ENCODE measurements at places on chromosomes 7 and 10.

GRCh38 chr10:78843495-78843894 lies 225.3 kb upstream of the ZMIZ1 start:
- DNase-seq: no peak

GRCh38 chr7:36854652-36855051 lies 130.4 kb upstream of the AOAH start:
- DNase-seq: no peak

- no peak for DNase-seq
Measured at GRCh38 chr7:132575419-132575981, 770 bp downstream of the PLXNA4 start.

- DNase-seq: no peak
Measured at GRCh38 chr7:101235050-101235449, 2.6 kb downstream of the CLDN15 start.

- no peak for DNase-seq
Measured at GRCh38 chr7:32594965-32595490, 99.7 kb downstream of the AVL9 start.

DNA sequence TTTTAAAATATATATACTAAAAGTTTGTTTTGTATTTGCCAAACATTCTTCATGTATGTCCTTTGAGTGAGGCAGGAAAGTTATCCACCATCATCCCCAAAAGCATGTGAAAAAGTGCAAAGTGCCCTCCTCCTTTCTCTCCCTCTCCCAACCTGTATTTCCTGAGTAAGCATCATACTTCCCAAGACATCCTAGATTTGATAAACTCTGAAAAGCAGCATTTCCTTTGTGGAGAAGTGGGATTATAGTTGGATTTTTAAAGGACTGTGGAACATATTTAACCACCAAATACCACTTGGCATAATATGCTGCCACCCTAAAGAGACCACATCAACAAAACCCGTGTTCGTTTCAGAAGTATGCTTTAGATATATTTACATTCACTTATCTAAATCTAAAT lies 36.9 kb downstream of the NET1 start:
- DNase-seq: no peak

GRCh38 chr7:102191556-102192379 lies 94.9 kb upstream of the SH2B2 start:
- no peak for DNase-seq

DNA sequence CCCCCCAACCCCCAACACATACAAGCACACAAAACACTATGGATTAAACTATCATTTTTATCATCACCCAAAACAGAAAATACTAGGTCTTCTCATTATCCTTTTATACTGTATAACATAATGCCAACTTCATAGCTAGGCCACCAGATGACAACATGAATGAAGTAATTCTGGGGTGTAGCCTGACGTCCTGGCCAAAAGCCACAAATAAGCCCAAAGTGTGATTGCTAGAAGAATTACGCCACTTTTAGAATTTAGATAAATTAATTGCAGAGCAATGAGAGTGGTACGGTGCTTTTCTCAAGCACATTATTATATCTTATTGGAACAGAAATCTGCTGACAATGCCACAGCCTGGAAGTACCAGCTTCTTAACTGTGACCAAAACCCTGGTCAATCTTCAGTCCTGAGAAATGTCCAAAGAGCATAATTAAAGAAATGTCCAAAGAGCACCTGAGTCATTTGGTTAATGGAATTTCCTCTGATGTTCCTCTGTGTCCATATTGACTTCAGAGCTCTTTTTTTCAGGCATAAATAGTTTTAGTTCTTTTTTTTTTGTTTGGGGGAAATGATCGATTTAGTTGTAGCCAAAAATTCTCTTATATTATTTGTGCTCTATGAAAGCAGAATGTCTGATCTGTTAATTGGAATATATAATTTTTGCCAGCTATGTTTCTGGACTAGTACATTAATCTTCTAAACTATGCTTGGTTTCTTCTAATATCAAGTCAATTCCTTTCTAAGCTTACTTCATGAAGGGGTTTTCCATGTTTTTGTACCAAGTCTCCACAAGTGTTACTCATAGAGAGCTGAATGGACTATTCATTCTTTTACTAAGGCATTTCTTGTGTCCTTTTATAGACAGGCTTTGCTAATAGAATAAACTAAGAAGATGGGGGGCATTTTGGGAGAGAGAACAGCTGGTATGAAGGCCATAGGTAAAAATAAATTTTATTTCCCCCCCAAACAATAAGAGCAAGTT lies 233.4 kb upstream of the SLC26A5 start:
- DNase-seq: no peak

DNA sequence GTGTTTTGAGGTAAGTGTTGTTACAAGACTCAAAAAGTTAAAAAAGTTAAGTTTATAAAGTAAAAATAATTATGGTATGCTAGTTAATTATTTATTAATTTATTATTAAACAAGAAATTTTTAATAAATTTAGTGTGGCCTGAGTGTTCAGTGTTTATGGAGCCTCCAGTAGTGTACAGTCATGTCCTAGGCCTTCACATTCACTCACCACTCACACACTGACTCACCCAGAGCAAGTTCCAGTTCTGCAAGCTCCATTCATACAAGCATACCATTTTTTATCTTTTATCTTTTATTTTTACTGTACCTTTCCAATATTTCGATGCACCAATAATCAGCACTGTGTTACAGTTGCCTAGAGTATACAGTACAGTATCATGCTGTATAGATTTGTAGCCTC lies 381.2 kb upstream of the MGMT start:
- DNase-seq: no peak

- DNase-seq: no peak
Measured at GRCh38 chr10:116985611-116986010, 19.4 kb downstream of the SHTN1 start.

DNA sequence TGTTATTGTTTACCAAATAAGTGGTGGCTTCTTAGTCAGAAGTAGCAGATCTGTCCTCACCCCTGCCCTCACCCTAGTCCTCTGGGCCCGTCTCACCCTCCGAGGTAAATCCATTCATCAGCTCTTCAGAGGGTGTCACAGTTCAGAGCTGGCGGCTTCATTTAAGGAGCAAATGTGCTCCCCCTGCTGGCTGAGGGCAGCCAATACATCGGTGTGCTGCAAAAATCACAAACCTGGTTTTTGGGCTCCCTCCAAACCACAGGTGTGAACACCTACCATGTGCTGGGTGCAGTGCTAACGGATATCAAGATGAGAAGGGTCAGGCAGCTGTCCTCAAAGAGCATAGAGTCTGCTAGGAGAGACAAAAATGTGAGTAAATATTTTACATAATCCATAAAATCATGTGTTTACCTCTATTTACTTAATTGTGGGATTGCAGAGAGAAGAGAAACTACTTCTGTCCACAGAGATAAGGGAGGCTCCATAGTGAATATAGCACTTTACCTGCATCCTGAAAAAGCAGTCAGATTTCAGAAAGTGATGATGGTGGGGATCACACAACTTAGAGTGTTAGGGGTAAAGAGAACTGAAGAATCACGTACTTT lies 15.5 kb upstream of the CRTAC1 start:
- DNase-seq: peak; percentile 62

DNA sequence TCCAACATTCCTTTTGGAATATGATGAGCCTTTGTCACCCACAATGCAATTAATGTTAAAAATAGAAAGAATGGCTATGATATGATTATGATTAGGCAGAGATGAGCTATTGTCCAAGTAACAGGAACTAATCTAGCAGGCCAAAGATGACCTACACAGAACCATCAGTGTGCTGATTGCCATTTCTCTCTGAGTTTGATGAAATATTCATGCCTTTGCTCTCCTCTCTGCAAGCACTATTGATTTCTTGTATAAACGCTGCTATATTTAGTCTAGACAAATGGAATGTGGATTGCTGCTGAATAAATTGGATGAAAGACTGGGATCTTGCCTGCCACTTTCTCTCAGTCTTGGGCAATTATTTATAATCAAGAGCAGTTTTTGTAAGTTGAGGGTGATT lies 85.4 kb downstream of the HDAC9 start:
- DNase-seq: no peak

- DNase-seq: no peak
Measured at GRCh38 chr10:7767209-7767608, 20.6 kb downstream of the KIN start.

DNA sequence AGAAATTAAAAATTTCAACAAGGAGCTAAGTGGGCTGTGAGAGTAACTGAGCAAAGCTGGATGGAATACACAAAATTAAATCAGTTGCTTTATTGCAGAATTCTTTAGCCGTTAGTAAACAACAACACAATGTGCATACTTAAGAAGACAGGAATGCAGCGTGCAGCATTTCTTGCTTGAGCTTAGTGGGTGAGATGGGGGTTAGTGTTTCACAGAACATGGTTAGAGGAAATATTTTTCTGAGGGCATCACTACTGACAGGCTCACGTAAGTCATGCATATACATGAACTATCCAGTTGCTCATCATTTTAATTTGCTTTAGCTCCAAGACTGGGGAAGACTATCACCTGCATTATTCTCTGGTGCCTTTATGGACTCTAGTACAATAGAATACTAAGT lies 80.8 kb downstream of the CD36 start:
- no peak for DNase-seq

DNA sequence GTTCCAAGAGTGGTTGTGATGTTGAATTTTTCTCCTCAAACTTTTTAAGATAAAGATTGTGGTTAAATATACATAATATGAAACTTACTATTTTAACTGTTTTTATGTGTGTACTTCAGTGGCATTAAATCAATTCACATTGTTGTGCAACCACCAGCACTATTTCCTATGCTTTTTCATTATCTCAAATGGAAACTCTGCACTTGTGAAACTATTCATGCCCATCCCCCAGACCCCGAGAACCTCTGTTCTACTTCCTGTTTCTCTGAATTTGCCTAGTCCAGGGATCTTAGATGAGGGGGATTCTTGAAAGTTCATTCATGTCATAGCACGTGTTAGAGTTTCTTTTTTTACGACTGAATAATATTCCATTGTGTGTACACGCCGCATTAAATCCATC lies 67.0 kb downstream of the WDR37 start:
- DNase-seq: no peak

DNA sequence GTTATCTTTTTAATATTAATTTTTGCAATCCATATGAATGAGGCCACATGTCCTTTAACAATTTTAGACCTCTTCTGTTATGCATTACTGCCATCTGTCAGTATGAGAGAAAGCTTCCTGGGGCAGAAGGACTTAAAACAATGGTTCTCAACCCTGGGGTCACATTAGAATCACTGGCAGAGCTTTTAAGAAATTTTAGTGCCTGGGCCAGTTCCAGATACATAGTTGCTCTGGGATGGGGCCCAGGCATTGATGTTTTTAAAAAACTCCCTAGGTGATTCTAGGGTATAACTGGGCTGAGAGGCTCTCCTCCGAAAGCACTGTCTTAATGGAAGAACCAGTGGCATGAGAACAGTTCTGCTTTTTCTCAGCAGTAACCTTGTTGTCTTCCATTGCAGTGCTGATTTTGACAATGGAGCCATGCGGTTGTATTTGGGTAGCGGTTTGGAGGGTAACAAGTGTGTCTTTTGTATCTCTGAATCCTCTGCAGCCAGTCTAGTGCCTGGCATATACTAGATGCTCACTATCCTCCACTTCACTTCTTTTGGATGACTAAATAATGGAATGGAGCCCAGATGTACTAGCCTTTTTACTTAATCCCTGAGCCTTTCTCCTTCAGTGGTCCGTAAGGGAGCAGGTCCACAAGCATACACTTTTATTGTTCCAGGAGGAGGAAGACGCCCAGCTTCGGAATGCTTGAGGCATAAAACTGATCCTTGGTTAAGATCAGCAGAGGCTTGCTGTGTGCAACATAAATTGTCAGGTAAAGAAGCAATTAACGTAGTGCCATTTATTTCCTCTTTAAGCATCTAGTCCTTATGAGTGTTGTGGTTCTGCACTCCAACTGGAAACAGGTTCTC lies 227.1 kb downstream of the AUTS2 start:
- no peak for DNase-seq

- no peak for DNase-seq
Measured at GRCh38 chr7:43553999-43554398, 28.9 kb upstream of the STK17A start.

- peak; percentile 60 for DNase-seq
Measured at GRCh38 chr10:63157845-63158624, 24.9 kb downstream of the NRBF2 start.

DNA sequence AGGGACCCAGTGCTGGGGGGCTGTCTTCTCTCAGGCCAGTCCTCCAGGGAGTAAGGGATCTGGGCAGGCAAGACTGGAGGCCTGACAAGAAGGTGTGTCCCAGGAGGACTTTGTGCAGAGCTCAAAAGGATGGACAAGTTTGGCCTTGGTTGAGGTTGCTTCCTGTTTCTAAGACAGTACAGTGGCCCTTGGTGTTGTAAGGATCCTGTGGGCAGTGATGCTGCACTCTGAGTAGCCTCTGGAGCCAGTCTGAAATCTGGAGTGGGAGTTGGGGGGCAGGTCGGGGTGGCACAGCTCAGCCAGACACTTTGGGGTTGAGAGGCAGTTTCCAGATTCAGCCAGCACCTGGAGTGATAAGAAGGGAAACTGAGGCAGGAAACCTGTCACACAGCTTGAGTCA lies 139.2 kb upstream of the ZMIZ1 start:
- no peak for DNase-seq

GRCh38 chr7:118151671-118152070 lies 32.3 kb upstream of the LSM8 start:
- no peak for DNase-seq

DNA sequence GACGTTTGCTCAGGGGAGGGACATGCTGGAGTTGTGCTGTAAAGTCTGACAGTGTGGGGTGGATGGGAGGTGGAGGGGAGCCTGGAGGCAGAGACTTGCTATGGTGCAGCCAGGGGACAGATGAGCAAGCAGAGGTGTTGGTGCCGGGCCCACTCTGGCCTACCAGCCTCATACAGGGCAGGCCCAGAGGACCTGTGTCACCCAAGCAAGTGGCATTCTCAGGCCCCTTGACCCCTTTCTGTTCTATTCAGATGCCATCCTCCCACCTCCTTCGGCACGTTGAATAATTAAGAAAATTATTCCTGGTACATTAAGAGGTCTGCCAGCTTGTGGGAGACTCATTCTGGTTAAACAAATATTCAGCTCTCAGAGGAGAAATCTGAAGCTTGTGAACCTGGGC lies 8.5 kb downstream of the WDFY4 start:
- no peak for DNase-seq

DNA sequence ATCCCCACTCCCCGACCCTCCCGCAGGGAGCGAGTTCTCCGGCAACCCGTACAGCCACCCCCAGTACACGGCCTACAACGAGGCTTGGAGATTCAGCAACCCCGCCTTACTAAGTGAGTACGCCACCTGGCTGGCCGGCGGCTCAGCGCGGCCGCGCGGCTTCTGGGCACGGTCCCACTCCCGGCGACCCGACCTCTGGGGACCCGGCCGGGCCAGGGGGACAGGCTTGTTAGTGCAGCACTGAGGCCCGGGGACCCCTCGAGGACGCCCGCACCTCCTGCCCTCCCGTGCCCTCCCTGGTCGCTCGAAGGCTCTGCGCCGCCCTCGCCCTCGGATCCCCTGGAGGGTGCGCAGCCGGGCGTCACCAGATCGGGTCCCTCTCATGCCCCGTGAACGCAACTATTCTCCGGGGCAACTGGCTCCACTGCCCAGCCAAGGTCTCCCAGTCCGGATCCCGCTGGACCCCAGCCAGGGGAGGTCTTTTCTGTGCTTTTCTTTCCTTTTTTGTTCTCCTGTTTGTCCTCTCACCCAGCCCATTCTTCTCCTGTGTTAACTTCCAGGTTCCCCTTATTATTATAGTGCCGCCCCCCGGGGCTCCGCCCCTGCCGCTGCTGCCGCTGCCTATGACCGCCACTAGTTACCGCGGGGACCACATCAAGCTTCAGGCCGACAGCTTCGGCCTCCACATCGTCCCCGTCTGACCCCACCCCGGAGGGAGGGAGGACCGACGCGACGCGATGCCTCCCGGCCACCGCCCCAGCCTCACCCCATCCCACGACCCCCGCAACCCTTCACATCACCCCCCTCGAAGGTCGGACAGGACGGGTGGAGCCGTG lies 81.8 kb downstream of the PAX2 start:
- peak; percentile 37 for DNase-seq

- DNase-seq: no peak
Measured at GRCh38 chr7:146067880-146068279, 48.7 kb upstream of the CNTNAP2 start.

All from HTR-8/SVneo (cell line).